ENCODE measurements at places on chromosomes 12 and 14.

DNA sequence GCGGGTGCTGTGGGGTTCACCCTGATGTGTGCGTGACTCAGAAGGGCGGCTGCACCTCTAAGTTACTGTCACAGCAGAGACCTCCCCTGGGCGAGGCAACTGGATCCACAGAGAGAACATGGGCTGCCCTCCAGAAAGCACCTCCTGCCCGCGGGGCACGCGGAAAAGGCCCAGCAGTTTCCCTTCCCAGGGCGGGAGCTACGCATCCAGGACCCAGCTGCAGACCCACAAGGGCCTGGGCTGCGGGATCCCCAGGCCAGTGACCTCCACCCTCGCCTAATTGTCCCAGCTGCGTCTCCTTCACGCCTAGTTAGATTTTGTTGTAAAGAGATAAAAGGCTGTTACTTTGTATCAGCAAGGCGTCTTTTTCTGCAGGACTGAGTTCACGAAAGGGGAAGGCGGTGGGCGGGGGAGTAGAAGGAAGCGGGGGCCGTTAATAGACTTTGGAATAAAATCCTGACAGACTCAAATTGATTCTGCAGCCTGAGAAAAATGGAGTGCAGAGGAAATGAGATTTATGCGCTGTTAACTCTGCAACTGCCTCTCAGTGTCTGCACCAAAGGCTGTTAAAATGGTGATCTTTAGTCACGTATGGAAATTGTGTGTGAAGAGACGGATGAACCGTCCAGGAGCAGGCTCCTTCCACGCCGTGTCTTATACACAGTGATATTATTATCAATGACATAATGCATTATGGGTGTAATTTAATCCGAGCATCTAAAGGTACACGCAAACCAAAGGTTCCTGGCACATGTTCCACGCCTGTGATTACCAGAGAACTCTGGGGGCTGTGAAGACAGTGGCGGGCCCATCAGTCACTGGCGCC is 65.9 kb upstream of the FBRSL1 start:
- DNase-seq = no peak

- no peak for DNase-seq
These were observed 57.4 kb upstream of the PPP2R5C start for GRCh38 chr14:101704140-101704539.

DNA sequence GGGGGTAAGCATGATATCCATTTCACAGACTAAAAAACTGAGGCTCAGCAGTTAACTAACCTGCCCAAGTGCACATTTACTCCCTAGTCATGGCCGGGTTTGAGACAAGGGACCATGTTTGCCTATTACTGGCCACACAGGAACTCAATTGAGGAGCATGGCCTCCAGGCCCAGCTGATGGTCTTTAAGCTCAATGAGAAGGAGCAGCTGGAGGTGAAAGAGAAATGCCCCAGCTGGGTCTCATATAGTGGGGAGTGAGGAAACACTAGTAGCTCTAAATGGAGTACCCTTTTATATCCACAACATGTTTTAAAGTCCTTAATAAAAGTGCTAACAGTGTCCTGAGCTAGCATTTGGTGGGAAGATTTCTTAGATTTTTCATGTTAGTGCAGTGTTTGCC is 1.6 kb downstream of the TDP1 start:
- no peak for DNase-seq

DNA sequence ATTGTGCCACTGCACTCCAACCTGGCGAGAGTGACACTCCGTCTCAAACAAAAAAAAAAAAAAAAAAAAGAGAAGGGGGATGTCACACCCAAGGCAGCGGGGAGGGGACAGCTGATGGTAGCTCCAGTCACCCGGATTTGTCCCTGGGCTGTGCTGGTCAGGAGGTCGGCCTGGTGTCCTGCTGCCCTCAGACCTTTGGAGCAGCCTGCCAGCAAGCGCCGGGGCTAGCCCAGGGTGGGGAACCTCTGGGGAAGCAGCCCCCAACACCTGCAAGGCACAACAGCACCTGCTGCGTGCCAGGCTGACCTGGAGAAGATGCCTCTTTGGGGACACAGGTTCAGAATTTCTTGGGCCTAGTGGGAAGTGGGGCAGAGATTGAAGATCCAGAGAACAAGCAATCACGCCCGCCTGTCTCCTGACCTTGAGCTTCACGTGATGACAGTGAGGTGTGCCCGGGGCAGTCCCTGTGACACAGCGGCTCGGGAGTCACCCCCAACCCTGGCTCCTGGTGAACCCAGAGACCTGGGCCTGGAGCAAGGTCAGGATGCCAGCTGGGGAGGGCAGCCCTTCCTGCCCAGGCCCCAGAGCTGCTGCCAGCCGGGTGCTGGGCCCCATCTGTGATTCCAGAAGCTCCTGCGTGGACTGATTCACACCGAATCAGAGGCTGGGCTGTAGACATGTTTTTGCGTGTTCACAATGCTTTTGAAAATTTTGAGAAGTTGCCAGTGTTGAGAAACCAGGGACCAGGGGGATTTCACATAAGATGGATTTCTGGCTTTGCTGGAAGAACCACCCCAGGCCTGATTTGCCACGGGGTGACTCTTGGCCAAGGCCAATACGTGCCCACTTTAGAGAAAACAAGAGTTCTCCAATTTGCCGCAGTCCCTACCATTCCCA is 66.4 kb downstream of the RFLNA start:
- DNase-seq = no peak

- no peak for DNase-seq
These were observed 14.9 kb upstream of the HEATR5A start for GRCh38 chr14:31435276-31435675.

GRCh38 chr12:54958048-54958658 is 26.4 kb downstream of the TESPA1 start:
- DNase-seq = peak; percentile 25

DNA sequence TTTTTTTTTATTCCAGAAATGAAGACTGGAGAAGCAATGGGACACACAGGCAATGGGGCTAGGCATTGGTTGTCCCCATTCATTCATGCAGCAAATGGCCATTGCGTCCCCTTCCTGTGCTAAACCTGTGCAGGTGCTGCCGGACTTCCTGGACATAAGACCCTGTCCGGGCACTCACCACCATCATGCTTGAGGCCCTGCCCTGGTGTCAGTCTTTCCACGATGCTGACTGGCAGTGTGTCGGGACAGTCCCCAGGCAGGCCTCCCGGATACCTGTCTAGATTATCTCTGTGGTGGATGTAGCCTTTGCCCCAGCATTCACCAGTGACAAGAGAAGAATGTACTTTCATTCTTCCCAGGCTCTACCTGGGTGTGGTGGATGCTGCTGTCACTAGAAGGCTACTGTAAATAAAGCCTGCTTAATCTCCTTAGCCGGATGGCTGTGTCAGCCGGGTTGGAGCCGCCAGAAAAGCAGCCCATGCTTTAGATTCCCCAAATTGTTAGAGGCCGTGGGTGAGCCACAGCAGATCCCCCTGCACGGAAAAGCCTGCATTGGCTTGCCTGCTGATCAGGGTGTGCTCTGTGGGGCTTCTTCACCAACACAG is 94.5 kb upstream of the PARP11 start:
- DNase-seq = no peak

DNA sequence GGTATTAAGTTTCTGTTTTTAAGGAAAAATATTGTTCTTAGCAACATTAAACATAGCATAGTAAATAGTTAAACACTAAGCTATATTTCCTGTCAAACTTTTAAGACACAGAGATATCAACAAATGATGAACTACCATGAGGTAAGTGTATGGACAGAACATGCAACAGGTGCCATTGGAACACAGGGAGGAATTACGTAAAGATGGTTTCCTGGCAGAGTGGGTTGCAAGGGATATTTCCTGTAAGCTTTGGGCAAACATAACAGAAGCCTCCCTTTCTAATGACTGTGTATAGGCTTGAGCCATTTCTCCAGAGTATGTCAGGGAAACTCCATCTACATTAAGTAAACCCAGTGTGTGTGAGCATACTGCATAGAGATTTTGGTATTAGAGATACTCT is 31.7 kb upstream of the HELB start:
- no peak for DNase-seq

- no peak for DNase-seq
These were observed 326.8 kb downstream of the SYT1 start for GRCh38 chr12:79191391-79191790.

GRCh38 chr12:49557187-49557916 is 10.6 kb downstream of the MCRS1 start:
- DNase-seq = no peak

- no peak for DNase-seq
These were observed 13.5 kb downstream of the BMP4 start for GRCh38 chr14:53942970-53943750.

DNA sequence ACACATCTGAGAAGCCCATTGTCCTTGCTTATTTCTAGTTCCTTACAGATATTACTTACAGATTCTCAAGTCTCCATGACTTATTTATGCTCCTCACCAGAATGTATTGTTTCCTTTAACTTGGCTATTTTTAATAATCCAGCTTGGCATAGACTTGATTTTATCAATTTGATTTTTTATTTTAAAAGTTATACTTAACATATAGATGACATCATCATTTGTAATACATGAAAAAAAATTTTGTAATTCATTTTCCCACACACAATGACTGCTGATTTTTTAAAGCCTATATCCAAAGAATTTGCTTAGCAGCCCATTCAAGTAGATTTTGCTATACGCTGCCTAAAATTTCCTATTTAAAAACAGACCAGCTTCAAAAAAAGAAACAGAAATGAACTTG is 39.8 kb downstream of the PTPRR start:
- no peak for DNase-seq

DNA sequence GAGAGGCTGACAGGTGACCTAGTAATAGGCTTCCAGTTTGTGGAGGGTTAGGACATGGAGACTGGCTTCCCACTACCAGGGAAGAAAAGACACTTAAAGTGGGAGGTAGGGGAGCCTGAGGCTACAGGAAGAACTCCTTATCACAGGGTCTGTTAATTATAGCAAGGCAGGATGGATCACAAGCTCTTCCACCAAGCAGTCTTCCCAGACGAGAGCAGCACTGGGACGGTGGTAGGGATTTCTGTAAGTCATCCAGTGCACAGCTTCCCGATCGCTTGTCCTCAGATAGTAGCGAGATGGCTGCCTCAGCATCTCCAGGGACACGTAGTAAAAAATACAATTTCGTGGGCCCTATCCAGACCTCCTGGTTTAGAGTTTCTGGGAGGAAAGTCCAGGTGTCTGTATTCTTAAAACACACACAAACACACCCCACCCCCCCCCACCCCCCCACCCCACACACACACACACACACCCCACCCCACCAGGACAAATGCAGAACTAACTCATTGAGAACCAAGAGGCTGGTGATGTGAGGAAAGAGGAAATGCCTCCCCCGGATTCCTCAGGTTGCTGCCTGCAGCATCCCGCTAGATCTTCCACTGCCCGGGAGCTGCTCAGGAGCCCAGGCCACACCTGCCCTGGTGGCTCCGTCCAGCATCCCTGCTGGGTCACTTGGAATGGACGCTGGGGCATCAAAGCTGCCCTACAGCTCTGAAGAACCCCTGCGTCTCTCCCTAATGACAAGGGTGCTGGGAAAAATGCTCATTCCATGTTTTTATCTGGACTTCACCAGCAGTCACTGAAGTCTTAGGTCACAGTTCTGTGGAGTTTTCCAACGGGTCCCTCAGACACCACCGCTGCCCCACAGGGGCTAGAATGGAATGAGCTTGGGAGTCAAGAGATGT is 307.2 kb downstream of the CACNA1C start:
- DNase-seq = no peak

DNA sequence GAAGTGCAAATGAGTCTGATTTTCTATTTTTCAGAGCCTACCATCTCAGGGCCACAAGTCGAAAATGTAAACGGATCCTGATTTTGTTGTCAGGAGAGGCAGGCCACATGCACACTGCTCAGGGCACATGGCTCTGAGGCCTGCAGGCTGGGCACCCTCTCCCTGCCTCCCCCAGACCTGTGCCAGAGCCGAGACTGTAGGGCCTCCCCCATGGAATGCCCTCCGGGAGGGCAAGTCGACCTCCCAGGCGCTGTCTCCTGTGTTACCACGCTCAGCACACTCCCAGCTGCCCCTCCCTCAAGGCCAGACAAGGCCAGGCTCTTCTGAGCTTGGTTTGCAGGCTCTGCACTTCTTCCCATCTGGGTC is 121.7 kb downstream of the CRACR2A start:
- no peak for DNase-seq

GRCh38 chr14:104576970-104577332 is 2.6 kb upstream of the C14orf180 start:
- DNase-seq = no peak

DNA sequence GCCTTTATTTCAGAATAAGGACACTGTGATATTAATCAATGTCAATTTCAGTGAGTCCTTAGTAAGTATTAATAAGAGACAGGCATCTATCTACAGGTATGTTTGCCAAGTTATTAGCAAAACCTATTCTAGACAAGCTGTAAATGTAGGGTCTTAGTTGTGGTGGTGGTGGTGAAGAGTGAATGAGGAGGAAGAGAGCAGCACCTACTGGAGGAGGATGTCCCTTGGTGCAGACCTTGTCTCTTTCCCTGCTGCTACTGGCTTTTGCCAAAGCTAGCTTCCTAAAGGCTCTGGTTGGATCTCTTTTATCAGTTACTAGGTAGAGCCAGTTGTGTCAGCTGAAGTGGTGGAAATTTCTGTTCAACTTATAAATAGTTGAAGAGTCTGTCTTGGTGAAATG is 304.8 kb upstream of the ATP2B1 start:
- DNase-seq = no peak

- DNase-seq = no peak
These were observed 256.2 kb downstream of the AEBP2 start for GRCh38 chr12:19695244-19696098.

GRCh38 chr12:52358575-52359350 is 8.5 kb downstream of the KRT85 start:
- DNase-seq = peak; percentile 82

GRCh38 chr12:66453844-66454243 is 151.6 kb downstream of the HELB start:
- DNase-seq = peak; percentile 19

DNA sequence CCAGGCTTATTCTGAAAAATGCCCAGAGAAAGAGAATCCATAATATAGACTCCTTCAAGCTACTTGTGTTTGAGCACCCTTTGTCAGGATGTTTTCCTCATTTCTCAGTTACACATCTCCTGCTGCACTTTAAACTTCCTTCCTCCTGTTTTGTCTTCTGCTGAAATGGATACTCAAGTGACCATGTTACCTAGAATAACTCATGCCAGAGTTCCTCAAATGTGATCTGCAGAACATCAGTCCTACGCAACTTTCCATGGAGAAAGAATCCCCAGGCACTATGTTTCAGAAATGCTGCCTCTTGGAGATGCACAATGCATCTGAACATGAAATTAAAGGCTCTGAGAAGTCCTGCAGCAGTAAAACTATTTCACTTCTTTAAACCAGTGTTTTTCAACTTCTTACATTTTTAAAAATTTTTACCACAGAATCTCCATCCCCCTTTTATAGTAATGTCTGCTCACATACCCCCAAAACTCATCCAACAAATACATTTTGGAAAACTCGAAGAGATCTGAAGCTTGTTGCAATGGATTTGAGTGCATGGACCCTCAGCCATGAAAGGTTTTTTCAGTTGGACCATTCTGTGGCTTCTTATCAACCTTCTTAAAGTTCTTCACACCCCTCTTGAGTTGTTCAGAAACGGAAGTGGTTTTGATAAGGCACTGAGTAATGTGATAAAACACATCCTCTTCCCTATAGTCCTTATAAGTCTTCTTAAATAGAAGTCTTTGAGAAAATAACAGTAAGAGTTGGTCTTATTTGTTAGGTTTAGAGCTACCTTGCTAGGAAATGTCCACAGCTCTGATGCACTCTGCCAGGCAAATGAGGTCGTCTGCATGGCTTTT is 84.5 kb upstream of the KCNA1 start:
- no peak for DNase-seq

GRCh38 chr14:87097015-87097414 is 896.0 kb downstream of the GALC start:
- DNase-seq = no peak

All from GM13977 (cell line).